ENCODE measurements at places on chromosomes 4 and X. TPM values are rescaled to one million over a fixed set of nuclear protein-coding genes. Genes with fewer than 3 reads are reported as not detected.

DNA sequence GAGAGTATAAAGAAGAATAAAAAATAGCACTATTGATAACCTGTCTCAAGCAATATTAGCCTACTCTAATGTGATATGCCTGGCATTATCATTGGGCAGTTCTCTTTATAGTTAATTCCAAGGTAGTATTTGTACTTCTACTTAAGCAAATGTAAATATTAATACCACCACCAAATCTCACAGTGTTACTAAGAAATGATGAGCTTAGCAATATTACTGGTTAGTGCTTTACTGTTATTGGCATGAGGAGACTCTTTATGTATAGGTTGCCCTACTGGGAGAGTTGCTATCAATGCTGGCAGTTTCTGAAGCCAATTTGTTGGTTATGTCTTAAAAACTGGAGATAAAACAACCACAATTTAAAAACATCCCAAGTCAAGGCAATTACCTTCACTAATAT, 155.7 kb downstream of the CDS1 start:
- DNase-seq = no peak

DNA sequence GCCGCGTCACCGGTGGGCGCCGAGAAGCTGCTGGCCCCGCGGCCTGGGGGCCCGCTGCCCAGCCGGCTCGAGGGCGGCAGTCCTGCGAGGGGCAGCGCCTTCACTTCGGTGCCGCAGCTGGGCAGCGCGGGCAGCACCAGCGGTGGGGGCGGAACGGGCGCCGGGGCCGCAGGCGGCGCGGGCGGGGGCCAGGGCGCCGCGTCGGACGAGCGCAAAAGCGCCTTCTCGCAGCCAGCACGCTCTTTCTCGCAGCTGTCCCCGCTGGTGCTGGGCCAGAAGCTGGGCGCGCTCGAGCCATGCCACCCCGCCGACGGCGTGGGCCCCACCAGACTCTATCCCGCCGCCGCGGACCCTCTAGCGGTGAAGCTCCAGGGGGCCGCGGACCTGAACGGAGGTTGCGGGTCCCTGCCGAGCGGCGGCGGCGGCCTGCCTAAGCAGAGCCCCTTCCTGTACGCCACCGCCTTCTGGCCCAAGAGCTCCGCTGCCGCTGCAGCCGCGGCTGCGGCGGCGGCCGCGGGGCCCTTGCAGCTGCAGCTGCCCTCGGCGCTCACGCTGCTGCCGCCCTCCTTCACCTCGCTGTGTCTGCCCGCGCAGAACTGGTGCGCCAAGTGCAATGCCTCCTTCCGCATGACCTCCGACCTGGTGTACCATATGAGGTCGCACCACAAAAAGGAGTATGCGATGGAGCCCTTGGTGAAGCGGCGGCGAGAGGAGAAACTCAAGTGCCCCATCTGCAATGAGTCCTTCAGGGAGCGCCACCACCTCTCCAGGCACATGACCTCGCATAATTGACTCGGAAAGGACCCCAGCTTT, 5.6 kb downstream of the PRDM8 start:
- DNase-seq = peak; percentile 63

- peak; percentile 43 for DNase-seq
These were observed 45.3 kb downstream of the MMRN1 start for GRCh38 chr4:89939994-89940393.

Gene PRR27
- 0.87 TPM for total RNA-seq

Gene MAGEA10
- 6.3 TPM for total RNA-seq

Gene MAP7D2
- total RNA-seq = 19.5 TPM

DNA sequence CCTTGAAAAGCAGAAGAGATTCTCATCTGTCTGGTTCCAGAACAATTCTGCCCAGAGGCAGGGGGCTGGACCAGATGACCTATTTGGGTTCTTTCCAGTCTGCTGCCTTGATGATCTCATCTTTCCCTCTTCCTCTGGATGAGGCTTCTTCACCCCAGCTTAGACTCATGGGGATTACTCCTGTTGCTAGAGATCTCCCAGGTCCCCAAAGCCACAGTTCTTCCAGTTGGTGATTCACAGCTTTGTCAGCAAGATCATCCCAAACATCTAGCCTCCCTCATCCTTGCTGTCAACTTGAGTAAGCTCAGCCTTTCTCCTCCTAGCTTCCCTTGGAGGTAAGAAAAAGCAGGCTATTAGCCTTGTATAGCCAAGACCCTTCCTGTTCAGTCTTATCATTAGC, 64.2 kb upstream of the PJA1 start:
- DNase-seq = no peak

GRCh38 chr4:19557161-19557560, 694.5 kb upstream of the SLIT2 start:
- no peak for DNase-seq

Gene PGRMC1
- 99.9 TPM for total RNA-seq

GRCh38 chrX:2972391-2972790, 34.0 kb upstream of the ARSH start:
- no peak for DNase-seq

Gene PRPS1
- total RNA-seq = 39.3 TPM

DNA sequence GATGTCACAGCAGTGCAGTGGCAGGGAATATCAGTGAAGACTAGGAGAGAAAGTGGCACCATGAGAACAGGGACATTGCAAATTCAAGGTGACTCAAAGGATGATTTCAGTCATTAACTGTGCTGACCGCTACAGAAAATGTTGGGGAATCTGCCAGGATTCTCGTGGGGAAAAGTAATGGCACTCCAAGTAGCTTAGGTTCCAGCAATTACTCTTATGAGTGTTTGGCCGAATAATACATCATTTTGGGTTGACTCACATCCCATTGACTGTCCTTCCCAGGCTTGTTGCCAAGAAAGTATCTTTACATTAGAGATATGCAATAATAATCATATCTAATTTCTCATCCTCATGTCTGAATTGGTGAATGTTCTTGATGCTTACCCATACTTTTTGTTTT, 1411.1 kb upstream of the PCDH7 start:
- no peak for DNase-seq

Gene SPP1
- total RNA-seq = 71.7 TPM

- DNase-seq = no peak
These were observed 280.3 kb upstream of the UGT8 start for GRCh38 chr4:114318309-114318708.
